ENCODE measurements at places on chromosomes 1 and 21.

DNA sequence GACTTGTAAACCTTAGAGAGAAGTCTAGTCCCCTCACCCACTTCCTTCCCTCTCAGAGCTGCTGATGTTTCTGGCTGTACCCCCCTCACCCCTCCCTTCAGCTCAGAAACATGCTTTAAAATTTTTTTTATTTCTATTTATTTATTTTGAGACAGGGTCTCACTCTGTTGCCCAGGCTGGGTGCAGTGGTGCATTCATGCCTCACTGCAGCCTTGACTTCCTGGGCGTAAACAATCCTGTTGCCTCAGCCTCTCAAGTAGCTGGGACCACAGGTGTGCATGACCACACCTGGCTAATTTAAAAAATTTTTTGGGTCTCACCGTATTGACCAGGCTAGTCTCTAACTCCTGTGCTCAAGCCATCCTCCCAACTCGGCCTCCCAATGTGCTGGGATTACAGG, 2.9 kb upstream of the WNT2B start:
- no peak for DNase-seq

GRCh38 chr1:54854381-54855020, 32.5 kb downstream of the DHCR24 start:
- no peak for DNase-seq

- DNase-seq = no peak
These were observed 74.3 kb upstream of the EDN2 start for GRCh38 chr1:41558761-41559171.

GRCh38 chr1:26290882-26291261, 11.0 kb downstream of the SH3BGRL3 start:
- DNase-seq = no peak

DNA sequence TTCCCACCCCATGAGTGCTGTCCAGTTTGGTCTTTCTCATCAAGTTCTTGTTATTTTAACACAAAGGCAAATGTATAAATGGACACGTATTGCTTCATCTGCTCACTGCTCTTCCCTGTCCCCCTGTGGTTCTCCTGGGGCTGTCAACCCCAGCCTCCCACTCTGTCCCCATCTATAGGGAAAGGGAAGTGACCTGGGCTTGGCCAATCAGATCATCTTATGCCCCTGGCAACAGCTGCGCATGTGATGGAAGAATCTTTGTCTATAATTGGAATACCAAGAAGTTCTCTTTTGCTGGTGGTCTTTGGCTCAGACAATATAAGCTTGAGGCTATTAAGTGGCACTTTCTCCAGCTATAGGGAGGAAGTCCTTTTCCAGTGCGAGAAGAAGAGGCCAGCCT, 4.7 kb upstream of the CCSAP start:
- no peak for DNase-seq

DNA sequence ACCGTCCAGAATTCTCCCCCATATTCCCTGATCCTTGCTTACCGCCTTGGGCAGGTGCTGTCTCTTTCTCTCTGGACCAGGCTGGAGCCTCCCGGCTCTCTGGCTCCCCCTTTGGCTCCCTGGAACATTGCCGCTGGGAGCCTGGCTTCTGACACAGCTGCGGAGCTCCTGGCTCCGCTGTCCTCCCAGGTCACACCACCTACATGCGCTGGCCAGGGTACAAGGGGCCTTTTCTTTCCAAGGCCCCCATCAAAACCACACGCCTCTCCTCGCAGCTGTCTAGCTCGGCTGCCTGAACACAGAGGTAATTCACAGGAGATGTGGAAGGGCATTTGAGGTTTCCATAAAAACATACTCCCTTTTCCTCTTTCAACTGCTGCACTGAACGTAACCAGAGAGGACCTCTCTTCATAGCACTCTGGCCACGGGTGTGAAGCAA, 7.5 kb upstream of the ZNF648 start:
- DNase-seq = peak; percentile 66

- no peak for DNase-seq
These were observed 124.6 kb upstream of the IVNS1ABP start for GRCh38 chr1:185441605-185442004.

GRCh38 chr1:175960169-175960568, 216.8 kb upstream of the TNR start:
- no peak for DNase-seq

DNA sequence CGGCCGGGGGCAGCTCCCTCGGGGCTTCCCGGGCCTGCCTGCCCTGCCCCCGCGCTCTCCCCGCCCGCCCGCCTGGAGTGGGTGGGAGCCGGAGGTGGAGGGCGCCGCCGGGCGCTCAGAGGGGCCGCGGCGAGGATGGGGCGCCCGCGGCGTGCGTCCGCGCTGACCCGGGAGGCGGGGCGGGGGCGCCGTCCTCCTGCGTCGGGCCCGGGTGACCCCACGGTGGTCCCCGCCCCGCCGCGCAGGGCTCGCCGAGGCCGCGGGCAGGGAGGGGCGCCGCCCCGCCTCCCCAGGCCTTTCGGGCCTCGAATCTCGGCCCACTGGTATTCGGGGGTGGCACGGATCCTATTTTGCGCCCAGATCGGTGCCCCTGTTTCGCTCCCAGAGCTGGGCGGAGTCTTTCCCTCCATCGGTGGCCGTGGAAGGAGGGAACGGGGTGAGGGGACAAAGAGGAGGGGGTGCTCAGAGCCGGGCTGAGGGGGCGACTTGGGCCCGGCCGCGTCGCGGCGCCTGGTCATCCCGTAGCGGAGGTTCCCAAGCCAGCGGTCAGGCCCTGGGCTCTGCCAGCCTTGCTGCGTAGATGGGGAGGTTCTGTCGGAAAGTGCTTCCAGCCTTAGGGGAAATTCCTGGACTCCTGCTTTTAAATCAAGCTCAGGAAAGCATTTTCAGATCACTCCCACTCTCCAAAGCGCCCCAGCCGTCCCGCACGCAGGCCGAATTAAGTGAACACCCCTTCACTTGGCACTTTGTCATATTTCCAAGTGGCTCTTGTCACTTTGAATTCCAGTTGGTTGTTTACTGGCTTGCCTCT, 545 bp downstream of the PATJ start:
- DNase-seq = peak; percentile 37

GRCh38 chr1:195828325-195828724, 779.9 kb downstream of the KCNT2 start:
- DNase-seq = no peak

GRCh38 chr1:215004121-215004827, 78.3 kb upstream of the KCNK2 start:
- DNase-seq = no peak

DNA sequence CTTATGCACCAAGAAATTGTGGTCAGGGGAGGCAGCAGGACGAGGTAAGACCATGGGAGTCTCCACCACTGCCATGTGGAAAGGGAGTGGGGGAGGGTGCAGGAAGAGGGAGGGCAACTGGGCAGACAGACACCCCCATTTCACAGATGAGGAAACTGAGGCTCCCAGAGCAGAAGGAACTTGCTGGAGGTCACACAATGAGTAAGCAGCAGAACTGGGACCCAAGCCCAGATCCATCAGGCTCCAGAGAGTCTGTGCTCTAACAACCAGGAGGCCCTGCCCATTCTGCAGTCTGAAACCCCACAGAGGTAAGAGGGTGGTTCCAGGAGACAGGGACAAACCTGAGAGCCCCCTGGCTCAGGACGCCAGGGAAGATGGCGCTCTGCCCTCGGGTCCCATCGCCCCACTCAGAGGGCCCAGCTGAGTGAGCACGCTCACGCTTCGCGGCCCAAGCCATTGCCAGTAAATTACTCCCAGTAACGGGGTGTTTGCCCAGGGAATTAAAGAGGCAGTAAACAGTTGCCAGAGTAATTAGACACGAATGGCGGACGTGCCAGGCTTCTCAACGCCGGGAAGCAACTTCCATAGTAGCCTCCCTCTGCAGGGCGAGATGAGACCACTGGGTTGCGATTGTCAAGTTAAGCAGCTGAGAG, 59.2 kb downstream of the MATN1 start:
- no peak for DNase-seq

- no peak for DNase-seq
These were observed 22.2 kb downstream of the TSHB start for GRCh38 chr1:115051850-115052249.

GRCh38 chr21:39918558-39918957, 51.3 kb downstream of the PCP4 start:
- no peak for DNase-seq

- no peak for DNase-seq
These were observed 22.7 kb upstream of the RGS8 start for GRCh38 chr1:182707122-182707521.

DNA sequence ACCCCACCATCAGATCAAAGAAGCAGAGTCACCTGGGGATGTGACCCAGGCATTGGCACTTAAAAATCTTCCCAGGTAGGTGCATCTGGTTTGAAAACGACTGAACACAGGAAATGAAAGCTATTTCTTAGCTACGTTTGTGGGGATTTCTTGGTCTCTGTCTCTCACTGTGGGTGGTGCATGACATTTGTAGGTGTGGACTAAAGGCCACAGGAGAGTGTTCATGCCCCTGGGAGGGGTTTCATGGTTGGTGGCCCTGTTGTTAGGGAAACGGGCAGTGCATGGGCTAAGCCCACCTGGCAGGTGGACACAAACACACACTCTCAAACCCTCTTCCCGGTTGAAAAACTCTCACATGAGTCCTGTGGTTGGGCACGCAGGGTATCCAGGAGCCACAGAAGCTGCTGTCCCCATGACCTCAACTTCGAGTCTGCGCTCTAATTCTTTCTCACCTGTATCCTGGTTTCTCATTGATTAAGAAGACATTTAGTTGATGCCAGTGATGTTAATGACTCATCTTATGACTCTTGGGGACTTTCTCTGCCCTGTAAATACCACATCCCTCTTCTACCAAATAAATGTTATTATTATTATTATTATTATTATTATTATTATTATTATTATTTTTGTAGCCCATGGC, 119.4 kb downstream of the MRPS6 start:
- DNase-seq = no peak

- no peak for DNase-seq
These were observed 58.8 kb upstream of the AJAP1 start for GRCh38 chr1:4595341-4596225.

All from liver (tissue), 10 donors.